Spinal cord (tissue), 10 donors: ENCODE measurements at places on chromosomes 2 and 18. TPM values are rescaled to one million over a fixed set of nuclear protein-coding genes. Genes with fewer than 3 reads are reported as not detected.
A peak's percentile ranks its signal among the peaks of the same experiment; 100 is the strongest.

MZT2A gene
- total RNA-seq: 76.7 TPM

NPHP1 gene
- 16.8 TPM for total RNA-seq

SLC66A3 gene
- total RNA-seq: 18.0 TPM

UGT1A4 gene
- total RNA-seq: not detected

SGO2 gene
- 6.9 TPM for total RNA-seq

SATB2 gene
- 18.1 TPM for total RNA-seq

DNA sequence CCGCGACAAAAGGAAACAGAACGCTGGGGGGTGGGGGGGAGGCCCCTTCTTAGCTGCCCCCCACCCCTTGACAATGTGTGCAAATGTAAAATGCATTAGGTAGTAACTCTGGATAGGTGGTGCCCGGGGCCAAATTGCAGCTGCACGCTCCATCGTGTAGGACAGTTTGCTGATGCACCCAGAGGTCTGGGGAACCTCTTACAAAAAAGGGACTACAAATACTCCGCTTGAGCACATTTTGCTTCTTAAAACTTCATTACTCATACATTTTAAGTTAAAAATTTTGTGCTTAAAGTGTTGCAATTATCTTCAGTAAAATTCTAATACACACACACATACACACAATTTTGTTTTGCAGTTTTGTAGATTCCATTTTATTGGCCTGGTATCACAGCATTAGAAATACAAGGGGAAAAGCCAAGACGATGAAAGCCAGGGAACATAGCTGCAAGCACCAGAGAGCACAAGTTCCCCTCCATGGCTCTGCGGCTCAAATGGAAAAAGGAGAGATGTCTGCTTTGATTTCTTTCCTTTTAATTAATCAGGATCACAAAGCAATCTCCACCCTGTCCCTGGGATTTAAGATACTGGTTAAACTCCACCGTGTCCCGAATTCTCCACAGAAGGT, 582.1 kb downstream of the ZEB2 start:
- DNase-seq: peak; percentile 80

GRCh38 chr2:202307690-202308089, 42.1 kb downstream of the NOP58 start:
- DNase-seq: peak; percentile 85

DNA sequence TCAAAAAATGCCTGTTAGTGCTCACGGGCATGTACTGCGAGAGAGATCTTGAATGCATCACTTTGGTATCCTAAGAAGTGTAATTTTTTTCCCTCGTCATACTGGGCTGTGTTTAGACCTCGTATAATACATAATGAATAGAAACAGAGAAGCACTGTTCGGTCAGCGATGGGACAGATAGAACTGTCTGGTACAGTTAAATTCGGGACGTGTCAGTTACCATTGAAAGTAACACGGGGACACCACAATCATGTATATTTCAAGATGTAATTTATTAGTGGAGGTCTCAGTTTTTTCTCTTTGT, 1.8 kb downstream of the PKP4 start:
- no peak for DNase-seq

- DNase-seq: no peak
Observed at GRCh38 chr2:231951452-231952035, 10.0 kb upstream of the DIS3L2 start.

DNA sequence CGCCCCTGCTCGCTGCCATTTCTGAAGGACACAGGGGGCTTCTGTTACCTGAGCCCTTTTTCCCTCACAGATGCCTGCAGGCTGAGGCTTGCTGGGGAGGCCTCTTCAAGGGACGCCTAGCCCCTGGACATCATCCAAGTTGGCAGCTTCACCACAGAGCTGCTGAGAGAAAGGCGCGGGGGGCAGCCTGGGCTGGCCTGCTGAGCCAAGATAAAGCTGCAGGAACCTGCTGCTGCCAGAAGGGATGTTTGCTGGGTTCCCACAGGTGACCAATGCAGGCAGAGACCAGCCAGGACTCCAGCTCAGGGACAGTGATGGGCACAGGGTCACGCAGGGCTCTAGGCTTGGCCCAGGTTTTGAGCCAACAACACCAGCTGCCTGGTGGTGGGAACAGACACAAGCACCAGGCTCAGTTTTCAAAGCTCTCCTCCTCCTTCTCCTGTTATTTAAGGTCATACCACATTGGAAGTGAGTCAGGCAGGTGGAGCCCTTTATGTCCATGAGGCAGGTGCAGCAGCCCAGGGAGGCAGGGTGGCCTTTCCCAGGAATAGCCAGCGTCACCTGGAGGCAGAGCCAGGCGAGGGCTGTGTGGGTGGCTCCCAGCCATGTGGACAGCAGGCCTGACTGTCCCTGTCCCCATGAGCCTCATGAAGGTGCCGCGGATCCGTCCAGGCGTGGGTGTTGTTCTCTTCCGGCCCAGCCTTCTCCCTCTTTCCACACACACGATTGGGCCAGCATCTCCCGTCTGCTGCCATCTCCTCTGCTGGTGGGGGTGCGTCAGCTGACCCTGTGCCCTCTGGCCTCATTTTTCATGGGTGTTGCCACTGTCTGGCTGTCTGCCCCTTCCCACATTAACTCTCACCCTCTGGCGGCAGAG, 515.5 kb upstream of the MYT1L start:
- peak; percentile 95 for DNase-seq

DNA sequence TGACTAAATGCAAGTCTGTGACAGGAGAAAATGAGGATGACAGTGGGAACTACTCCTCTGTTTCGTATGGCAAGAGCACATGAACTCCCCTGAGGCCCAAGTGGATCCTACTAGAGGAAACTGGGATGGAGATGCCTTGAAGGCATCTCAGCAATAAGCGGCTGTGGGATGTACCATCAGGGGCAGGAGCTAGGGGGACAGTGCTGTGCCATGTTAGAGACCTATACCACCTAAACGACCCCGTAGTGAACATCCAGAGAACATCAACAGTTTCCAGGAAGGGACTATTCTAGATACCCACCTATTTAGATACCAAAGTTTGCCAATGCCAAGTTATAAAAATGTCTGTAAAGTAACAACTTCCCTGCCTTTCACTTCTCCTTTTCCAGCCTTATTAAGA, 860.8 kb upstream of the ACVR2A start:
- DNase-seq: no peak

GRCh38 chr18:489244-490023, 11.1 kb downstream of the COLEC12 start:
- no peak for DNase-seq

DNA sequence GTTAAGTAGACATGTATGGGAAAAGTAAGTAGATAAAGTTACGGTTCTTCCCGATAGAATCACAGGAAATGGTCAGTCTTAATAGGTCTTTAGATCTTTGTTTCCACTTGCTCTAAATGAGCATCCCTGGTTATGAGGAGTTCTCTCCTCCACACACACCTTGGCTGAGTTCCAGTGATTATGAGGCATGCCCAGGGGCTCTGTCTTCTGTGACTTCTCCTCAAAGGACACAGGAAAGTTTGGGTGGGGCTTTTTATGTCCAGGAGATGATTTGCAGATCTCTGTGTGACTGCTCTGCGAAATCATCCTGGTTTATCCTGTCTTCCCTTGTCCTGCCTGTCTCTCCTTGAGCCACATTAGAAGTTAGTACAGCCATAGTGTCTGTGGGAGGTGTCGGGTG, 83.9 kb upstream of the EML6 start:
- no peak for DNase-seq

- DNase-seq: no peak
Observed at GRCh38 chr2:72887032-72887739, at the start of gene SPR. TSS of gene SPR (plus strand) at chr2:72887408. CDS start at chr2:72887433, 25 bp downstream.

GRCh38 chr2:19350678-19351401, 7.6 kb downstream of the OSR1 start:
- no peak for DNase-seq

DNA sequence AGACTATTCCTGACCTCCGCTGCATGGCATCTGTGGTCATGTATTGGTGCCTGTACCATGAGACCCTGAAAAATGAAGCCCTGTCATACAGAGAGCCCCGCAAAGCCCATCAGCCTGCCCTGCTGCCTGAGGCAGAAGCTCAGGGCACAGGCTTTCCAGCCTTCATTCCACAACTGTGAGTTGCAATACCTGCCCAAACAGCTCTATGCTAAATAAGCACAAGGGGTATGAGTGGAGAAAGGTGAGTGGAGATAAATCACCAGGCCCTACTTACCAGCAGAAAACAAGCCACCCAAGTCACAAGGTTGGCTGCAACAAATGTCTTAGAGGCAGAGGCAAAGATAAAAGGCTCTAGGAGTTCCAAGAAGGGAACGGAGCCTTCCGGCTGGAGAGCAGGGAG, 277.4 kb downstream of the TNS1 start:
- no peak for DNase-seq

DNA sequence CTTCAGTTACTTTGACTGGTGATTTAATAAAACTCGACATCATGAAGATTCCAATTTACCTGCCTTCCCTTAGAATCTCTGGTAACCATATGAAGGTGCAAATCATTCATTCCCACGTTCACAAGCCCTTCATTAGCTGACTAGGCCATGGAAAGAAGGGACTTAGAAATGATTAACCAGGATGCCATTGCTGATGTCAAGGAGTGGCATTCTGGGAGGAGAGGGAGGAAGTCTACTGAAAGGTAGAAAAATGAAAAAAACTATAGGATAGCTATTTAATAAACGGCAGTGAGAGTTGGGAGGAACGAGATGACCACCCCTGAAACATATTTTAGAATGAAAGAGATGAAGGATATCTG, 1.4 kb downstream of the ATIC start:
- DNase-seq: no peak

DNA sequence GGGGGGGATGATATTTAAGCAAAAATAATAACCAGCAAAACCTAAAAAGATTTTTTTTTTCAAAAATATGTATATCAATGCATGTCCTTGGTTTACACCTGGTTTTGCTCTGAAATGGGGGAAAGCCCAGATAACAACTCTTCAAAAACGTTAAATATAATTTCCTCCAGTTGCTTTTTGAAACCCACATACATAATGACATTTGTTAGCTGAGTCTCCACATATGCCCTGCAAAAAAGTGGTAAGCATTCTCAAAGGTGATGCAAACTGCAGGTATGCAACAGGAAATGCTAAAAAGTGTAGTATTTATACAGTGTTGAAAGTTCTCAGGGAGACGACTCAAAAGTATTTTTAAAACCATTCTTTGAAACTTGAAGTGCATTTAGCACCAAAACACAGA, 258.6 kb downstream of the ZEB2 start:
- DNase-seq: no peak

DNA sequence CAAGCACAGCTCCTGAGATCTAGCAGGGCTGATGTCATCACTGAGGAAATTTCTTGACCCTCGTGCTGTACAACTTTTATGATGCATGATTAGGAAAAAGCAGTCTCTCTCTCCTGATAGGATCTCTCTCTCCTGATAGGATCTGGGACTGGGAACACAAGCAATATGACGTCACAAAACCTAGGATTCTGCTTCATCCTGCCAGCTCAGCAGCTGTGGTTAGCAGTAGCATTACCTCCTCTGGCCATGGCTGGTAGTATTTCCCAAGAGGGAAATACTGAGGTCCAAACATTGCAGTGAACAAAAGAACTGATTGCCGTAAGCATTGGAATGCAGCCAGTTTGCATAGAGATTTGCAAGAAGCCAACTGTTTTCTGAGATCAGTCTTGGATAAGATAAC, 521.2 kb upstream of the POU3F3 start:
- DNase-seq: no peak

DNA sequence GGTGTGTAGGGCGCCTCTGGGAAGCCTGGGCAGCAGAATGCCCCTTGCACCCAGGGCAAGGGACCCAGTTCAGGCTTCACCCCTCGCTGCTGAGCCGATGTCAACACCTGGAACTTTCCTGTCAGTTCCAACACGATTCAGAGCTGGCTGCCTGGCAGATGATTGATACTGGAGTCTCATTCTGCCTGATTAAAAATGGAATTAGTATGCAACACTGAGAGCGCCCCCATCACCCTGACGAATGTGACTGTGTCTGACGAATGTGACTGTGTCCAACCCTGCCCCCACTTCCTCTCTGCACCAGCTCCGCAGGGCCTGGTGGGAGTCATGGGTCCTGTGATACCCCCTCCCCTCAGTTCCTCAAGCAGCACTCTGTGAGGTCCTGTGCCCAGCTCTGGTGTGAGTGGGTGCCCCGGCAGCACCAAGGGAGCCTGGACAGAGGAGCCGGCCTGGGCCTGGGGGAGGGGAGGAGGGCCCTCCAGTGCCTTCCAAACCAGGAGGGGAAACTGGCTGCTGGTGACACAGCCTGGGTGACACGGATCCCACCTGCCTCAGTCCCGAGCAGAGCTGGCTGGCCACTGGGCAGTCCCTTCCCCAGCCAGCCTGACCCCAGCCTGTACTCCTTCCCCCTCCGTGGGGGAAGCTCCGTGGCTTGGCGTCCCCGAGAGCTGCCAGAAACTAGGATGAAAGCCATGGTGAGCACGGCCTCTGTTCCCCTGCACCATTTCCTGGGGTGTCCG, 41.4 kb upstream of the ALPP start:
- peak; percentile 59 for DNase-seq

GRCh38 chr18:49569724-49570123, 7.9 kb downstream of the LIPG start:
- no peak for DNase-seq
